NCI-H1436 treated with DMSO at 0.1 percent for 48 hours (cell line): ENCODE measurements at places on chromosomes 7 and 10.

- no peak for DNase-seq
These were observed 8.6 kb downstream of the TSPAN13 start for GRCh38 chr7:16762177-16762576.

DNA sequence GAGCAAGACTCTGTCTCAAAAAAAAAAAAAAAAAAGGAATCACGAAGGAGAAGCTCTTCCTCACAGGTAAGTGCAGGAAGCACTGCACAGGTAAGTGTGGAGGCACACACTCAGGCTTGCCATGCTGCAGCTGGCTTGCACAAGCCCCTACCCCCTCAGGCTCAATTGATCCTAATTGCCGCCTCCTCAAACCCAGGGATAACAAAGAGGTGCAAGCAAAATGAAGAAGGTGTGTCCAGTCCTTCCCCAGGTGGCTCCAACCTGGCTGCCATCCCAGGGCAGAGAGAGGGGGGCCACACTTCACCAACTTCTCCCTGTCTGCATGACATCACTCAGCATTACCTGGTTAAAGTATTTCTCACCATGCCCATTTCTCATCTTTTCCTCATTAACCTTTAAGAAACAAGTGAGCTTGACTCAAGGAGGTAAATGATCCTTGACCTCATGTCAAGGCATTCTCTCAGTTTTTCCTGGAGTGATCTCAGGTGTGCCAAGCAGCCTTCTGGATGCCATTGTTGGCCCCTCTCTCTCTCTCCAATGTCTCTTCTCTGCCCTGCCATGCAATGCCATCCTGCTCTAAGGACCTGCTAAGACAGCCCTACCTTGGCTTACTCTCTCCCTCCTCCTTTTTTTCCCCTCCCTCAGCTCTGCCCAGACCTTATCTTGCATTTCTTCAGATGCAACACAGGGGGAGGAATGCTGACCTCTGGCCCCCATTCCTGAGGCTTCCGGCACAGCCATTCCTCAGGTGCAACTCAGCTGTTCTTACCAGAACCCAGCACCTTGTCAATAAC lies 13.0 kb upstream of the TRPV6 start:
- DNase-seq: no peak

- DNase-seq: no peak
These were observed 290.1 kb upstream of the COBL start for GRCh38 chr7:51606601-51607154.

GRCh38 chr7:152607007-152607406 lies 68.9 kb downstream of the XRCC2 start:
- no peak for DNase-seq

DNA sequence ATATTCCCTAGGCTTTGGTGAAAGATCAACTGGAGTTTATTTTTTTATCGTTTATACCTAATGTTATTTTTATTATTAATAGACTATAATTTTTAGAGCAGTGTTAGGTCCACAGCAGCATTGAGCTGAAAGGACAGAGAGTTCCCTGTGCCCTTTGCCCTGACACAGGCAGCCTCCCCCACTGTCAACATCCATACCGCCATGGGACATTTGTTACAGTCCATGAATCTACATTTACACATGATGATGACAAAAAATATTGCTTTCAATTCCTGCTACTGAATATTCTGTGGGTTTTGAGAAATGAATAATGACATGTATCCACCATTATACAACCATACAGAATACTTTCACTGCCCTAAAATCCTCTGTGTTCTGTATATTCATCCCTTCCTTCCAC lies 1297.5 kb upstream of the SORCS1 start:
- no peak for DNase-seq

- DNase-seq: no peak
These were observed 184.5 kb upstream of the CXCL12 start for GRCh38 chr10:44569193-44570091.

GRCh38 chr10:29689001-29689400 lies 54.2 kb upstream of the SVIL start:
- DNase-seq: no peak

- DNase-seq: no peak
These were observed 165.7 kb downstream of the ELMO1 start for GRCh38 chr7:37282927-37283326.

- DNase-seq: no peak
These were observed 15.4 kb downstream of the AHCYL2 start for GRCh38 chr7:129240119-129240820.

- DNase-seq: no peak
These were observed 1.2 kb downstream of the IGFBP1 start for GRCh38 chr7:45889367-45890067.

DNA sequence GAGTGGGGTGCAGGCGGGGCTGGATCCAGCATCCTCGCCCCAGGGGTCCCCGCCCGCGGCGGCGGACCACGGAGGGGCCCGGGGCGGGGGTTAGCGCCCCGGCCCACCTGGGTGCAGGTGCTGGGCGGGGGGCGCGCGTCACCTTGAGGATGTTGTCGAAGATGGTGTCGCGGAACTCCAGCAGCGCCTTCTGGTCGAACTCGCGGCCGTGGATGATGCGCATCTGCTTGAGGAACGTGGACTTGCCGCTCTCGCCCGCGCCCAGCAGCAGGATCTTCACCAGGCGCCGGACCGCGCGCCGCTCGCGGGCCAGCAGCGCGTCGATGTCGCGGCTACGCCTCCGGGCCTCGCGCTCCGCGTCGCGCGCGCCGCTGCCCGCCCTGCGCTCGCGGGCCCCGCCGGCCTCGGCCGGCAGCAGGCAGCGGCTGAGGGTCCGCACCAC lies 376 bp downstream of the GNA12 start:
- no peak for DNase-seq

DNA sequence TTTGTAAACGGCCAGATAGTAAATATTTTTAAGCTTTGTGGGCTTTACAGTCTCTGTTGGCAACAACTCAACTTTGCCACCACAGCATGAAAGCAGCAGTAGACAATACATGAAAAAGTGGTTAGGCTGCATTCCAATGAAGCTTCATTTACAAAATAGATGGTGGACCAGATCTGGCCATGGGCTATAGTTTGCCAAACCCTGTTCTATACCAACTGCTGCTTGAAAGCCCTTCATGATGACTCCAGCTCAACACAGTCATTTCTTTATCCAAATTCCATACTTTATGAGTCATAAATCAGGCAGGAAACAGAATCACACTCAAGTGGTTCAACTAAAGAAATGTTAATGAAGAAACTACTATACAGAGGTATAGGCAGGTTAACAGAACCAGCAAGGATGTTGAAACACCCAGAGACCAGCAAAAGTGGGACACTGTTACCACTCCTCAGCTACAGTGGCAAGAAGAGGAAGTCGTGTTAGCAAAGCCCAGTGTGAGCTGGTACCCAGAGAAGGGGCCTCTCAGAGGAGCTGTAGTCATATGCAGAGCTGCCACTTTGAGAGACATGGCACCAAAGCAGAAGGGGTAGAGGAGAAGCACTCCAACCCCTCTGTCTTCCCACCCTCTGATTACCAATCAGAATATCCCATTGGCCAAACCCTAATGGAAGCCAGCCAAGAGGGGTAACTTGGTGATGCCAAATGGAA lies 72.5 kb downstream of the PRLHR start:
- no peak for DNase-seq

GRCh38 chr10:62040881-62041280 lies 139.4 kb downstream of the ARID5B start:
- DNase-seq: no peak

GRCh38 chr7:142854372-142855113 lies at the start of gene EPHB6:
Gene EPHB6, plus strand, starts transcription at chr7:142855076. Its CDS starts 8,152 bp downstream, at chr7:142863228.
- DNase-seq: no peak

GRCh38 chr7:645606-646005 lies 80.9 kb upstream of the DNAAF5 start:
- DNase-seq: no peak
